ENCODE measurements at places on chromosomes 2 and 18.
A peak's percentile ranks its signal among the peaks of the same experiment; 100 is the strongest.

GRCh38 chr2:11483806-11484617 is 18.1 kb upstream of the E2F6 start:
- no peak for DNase-seq

GRCh38 chr18:37476182-37476581 is 89.4 kb downstream of the CELF4 start:
- DNase-seq, result no peak

- DNase-seq, result peak; percentile 98
Observed at GRCh38 chr2:178008636-178009289, 63.8 kb downstream of the PDE11A start.

DNA sequence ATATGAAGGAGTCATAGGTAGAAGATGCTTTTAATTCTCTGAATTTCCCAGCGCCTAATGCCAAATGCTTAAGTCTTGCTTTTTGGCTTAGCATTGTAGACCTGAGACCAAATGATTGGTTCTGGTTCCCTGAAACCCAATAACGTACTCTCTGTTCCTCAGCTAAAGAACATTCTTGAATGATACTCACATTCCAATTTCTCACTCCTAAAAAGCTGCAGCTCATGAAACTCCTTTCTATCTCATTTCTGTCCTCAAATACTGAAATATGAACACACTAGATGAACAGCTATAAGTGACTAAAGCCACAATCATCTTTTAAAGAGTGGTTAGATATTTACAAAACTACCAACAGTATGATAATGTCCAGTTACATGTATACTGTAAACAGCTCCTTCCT is 272.1 kb downstream of the SLC8A1 start:
- no peak for DNase-seq

- DNase-seq, result no peak
Observed at GRCh38 chr2:23388294-23388693, 3.3 kb downstream of the KLHL29 start.

- no peak for DNase-seq
Observed at GRCh38 chr18:28114472-28114871, 62.5 kb downstream of the CDH2 start.

DNA sequence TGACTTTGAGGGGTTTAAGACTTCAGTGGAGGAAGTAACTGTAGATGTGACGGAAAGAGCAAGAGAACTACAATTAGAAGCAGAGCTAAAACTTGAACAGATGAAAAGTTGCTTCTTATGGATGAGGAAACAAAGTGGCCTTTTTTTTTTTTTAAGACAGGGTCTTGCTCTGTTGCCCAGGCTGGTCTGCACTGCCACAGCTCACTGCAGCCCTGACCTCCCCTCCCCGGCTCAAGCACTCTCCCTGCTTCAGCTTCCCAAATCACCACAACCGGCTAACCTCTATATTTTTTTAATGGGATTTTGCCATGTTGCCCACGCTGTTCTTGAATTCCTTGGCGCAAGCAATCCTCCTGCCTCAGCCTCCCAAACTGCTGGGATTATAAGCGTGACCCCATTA is 3.2 kb downstream of the MAP3K2 start:
- DNase-seq, result no peak

DNA sequence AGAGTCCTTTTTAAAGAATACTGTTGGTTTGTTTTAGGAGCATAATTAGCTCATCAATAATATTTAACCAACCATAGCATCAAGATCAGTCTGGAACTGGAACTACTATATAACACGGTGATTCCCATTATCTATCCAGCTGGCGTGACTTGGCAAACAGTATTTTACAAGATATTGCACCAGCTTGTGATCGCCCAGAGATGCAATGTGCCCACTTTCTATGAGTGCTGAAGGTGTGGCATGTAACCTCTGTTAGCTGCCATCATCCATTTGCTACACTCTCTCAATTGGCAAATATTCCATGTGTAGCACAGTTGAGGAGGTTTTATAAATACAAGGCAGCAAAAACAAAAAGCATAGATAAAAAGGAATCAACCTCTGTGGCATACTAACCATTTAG is 64.9 kb downstream of the FIGN start:
- peak; percentile 17 for DNase-seq

DNA sequence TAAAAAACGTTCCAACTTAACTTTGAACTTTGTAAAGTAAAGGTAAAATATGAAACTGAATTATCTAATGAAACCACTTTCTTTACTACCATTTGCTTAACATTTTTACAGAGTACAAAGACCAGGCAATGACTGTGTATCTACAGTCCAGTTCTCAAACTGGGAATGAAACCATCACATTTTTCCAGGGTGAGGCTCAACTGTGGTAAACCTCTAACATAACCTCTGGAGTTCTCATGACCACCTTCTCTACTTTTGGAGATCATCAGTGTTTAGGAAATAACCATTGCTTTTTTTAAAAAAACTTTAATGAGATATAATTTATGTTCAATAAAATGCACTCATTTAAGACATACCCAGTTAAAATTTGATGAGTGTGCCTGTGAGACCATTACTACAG is 223.5 kb downstream of the RNF152 start:
- DNase-seq, result no peak

GRCh38 chr2:227411320-227411989 is 23.7 kb upstream of the SCYGR1 start:
- DNase-seq, result no peak

DNA sequence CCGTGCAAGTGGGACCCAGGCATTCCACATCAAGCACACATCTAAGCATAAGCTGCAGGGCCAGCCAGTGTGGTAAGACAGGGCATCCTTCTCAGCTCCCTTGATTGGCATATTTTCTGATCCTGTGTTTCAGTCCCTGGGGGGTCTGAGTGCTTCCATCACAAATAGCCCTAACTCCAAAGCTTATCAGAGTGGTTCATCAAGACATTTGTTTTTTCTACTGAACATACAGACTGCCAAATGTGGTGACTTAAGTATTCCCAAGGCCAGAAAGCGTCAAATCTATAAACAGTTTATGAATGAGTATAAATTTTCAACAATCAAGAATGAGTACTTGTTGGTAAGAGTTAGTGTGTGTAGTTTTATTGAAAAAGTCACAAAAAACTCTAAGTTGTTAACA is 18.8 kb downstream of the SPRED2 start:
- no peak for DNase-seq

DNA sequence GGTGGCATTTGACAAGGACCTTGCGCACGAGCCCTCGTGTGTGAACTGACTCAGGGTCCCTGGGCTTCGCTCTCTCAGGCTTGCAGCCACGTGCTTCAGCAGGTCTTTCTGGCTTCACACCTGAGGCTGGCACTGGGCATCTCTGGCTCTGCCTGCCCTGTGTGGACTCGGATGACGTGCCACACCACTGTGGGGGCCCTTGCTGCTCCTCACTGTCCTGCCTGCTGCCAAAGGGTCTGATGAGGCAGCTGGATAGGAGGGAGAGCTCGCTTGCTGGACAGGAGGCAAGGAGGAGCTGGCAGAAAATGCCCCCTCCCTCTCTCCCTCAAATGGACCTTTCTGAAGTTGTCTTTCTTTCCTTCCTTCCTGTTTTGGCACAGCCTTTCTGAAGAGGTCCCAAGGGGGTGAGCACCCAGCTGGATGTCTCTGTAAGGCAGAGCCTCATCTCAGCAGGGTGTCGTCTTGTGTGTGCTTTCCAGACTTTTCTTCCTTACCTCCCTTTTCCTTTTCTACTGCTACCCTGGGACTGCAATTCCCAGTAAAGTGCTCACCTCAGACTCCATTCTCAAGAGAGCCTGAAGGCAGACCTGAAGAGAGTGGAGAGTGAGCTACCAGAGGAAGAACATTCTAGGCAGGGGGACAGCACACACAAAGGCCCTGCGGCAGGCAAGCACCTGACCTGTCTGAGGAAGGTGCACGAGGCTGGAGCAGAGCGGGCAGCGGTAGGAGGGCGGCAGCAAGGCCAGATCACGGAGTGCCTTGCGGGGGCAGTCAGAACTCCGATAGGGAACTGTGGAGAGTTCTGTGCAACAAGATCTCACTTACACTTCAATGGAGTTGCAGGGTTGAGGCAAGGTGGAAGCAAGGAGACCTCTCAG is 5.3 kb downstream of the PER2 start:
- DNase-seq, result no peak

- DNase-seq, result no peak
Observed at GRCh38 chr2:141380008-141380979, 750.5 kb downstream of the LRP1B start.

DNA sequence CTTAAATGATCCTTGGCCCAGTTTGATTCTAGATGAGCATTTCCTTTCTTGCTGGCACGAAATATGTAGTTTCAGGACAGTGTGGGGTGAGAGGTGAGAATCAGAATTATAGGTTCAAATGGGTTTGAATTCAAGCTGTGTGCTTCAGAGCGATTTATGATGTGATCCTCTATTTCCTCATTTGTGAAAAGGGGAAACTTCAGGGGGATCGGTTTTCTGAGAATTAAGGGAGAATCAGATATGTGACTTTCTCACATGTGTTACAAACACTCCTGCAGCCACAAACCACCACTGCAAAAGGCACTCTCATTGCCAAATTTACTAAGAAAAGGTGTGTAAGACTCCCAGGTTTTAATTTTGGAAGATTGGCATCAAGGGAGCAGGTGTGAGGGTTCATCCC is 24.4 kb downstream of the HK2 start:
- no peak for DNase-seq

DNA sequence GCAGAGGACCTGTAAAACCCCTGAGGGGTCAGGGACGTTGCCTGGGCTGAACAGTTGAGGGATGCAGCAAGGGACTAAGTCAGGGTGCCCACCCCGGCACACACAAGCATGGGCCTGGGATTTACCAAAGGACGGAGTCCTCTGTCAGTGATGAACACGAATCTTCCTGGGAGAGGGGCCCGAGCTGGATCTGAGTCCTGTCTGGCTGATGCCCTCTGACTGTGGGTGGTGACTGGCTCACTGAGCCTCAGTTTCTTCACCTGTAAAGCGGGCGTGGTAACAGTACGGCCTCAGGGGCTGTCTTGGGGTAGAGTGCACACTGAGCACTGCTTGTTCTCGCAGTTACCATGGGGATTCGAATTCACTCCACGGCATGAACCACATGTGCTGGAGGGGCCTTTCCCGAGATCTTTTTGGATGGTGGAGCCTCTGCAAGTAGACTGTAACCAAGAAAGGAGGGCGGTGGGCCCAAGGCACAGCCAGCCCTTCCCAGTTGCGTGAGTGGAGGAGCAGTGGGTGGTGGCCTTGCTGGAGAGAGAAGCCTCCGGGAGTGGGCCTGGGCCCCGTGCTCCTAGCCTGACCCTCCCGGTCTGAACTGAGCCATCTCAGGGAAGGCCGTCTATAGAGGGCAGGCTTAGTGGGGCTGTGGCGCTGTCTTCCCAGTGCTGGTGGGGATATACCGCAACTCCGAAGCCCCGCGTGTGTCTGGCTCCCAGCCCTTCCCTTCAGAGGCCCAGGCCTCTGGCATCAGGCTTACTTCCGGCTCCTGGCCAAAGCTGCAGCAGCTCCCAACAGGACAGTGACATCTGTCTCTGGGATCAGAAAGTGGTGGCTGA is 130.8 kb upstream of the HS6ST1 start:
- DNase-seq, result no peak

GRCh38 chr18:70411307-70411706 is 122.5 kb downstream of the SOCS6 start:
- no peak for DNase-seq

GRCh38 chr2:60554074-60554645 is 706 bp upstream of the BCL11A start:
- DNase-seq, result no peak

DNA sequence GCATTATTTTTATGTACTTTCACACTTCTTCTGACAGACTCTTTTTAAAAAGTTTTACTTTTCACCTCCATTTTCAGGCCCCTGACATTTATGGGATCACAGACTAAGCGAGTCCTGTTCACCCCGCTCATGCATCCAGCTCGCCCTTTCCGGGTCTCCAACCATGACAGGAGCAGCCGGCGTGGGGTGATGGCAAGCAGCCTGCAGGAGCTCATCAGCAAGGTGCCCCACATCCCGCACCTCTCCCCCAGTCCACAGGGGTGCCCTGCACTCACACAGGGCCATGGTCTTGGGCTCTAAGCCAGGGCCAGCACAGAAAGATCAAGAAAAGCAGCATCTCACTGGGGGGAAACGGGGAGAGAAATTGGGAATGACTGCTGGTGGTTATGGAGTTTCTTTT is 8.6 kb downstream of the CIDEA start:
- DNase-seq, result no peak

DNA sequence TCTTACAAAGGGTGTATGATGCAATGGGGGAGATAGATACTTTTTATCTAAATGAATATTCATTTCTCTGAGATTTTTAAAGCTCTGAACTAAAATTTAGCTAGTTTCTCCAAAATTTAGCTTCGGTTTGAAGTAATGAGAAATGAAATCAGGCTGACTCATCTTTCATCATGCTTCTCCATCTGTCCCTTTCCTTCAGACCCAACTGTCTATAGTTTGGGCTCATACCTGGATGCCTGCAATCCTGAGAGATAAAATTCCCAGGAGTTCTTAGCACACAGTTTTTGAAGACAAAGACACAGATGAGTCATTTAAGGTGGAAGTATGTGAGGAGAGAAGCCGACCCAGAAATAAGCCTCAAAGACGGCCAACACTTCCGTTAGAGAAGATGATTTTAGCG is 336.4 kb upstream of the CDH20 start:
- DNase-seq, result no peak

All from NCI-H510A (cell line).